Retina (tissue), 1 donor: ENCODE measurements at places on chromosomes 3 and 15.

GRCh38 chr3:186094271-186094670 lies 14.6 kb downstream of the ETV5 start:
- no peak for DNase-seq

- DNase-seq = peak; percentile 43
Observed at GRCh38 chr3:50256978-50257890, 11.7 kb upstream of the SEMA3B start.

DNA sequence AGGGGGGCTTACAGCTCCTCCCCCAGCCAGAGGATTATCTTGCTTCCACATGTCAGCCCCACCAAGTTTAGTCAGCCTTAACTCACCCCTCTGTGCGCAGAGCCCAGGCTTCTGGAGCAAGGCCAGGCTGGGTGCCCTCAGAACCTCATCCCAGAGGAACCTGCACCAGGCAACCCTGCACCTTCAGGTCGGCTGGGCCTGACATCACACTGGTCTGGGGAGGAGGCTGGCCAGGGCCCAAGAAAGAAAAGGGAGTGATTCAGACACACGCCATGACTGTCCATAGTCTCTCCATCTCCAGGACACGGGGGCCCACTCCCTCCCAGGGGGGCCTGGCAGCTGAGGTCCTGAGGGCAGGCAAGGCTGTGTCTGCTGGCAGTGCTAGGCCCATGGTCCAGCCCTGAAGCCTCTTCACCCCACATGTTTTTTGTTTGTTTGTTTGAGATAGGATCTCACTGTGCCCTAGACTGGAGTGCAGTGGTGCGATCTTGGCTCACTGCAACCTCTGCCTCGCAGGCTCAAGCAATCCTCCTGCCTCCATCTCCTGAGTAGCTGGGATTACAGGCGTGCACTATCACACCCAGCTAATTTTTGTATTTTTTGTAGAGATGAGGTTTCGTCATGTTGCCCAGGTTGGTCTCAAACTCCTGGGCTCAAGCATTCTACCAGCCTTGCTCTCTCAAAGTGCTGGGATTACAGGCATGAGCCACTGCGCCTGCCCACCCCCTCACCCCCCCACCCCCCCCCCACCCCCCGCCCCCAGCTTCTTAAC lies 11.1 kb downstream of the TNK2 start:
- DNase-seq = no peak

GRCh38 chr3:13792512-13793371 lies 87.1 kb downstream of the WNT7A start:
- DNase-seq = peak; percentile 54

DNA sequence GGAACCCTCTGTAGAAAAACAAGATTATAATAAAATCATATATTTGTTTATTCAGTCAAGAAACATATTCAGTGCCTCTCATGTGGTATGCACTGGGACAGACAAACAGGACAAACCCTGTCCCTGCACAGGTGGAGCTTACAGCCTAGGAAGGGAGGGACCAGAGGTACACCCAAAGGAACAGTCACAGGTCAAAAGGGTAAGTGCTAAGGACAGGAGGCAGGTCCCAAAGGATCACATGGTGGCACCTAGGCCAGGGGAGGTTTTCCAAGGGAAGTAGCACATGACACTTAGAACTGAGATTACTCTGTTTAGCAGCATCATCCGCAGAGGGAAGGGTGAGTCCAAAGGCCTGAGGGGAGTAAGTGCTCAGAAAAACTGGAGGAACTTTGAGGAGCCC lies 254.4 kb upstream of the ARRDC4 start:
- DNase-seq = no peak

GRCh38 chr3:151166161-151166560 lies 36.9 kb downstream of the GPR171 start:
- DNase-seq = no peak

GRCh38 chr3:70606018-70606417 lies 293.6 kb upstream of the MDFIC2 start:
- no peak for DNase-seq

DNA sequence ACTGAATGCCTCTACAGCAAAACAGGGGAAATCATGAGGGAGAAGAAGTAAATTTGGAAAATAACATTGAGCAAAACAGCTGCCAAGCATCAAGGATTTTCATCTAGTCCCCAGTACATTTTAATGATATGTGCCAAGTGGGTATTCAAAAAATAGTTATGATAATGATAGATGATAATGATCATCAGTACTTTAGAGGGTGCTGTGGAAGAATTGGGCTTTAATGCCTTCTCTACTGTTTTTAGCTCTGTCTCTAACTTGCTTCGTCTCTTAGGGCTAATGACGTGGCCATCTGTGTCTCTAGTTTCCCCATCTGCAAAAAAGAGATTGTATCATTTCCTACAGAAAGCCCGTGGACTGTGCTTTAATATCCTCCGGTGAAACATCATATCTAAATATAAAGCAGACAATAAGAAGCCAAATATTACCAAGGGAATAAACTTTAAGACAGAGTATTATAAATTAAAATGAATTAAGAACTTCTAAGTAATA lies 10.2 kb upstream of the FSIP1 start:
- no peak for DNase-seq

DNA sequence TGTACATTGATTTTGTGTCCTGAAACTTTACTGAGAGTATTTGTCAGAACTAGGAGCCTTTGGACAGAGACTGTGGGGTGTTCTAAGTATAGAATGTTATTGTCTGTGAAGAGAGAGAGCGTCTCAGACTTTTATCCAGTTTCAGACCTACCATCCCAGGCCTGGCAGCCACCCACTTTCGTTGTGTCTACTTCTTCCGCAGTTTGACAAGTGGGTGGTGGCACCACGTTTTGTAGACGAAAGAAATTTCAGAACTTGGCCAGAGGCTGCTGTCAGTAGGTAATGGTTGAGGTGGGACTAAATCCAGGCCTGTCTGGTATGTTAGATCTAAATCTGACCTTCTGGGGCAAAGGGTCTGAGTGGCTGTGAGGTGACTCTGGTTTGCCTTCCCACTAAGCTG lies 13.4 kb upstream of the TRAK1 start:
- no peak for DNase-seq

DNA sequence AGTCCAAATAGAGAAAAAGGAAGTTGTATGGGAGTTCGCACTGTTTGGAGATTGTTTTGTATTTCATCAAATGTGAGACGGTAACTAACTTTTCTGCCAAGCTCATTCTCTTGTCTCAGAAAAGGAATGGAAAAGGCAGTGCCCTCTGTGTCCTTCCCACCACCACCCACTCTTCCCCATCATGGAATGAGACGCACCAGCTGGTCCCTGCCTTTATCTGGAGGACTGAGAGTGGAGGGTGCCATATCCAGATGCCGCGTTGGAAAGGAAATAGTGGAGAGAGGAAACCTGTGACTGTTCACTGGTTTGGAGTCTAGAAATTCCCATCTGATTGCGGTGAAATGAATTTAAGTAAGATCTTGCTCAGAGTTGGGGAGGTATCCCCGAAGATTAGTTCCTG lies 3.7 kb upstream of the CCK start:
- DNase-seq = no peak

- no peak for DNase-seq
Observed at GRCh38 chr3:168295027-168295426, 199.3 kb upstream of the GOLIM4 start.

DNA sequence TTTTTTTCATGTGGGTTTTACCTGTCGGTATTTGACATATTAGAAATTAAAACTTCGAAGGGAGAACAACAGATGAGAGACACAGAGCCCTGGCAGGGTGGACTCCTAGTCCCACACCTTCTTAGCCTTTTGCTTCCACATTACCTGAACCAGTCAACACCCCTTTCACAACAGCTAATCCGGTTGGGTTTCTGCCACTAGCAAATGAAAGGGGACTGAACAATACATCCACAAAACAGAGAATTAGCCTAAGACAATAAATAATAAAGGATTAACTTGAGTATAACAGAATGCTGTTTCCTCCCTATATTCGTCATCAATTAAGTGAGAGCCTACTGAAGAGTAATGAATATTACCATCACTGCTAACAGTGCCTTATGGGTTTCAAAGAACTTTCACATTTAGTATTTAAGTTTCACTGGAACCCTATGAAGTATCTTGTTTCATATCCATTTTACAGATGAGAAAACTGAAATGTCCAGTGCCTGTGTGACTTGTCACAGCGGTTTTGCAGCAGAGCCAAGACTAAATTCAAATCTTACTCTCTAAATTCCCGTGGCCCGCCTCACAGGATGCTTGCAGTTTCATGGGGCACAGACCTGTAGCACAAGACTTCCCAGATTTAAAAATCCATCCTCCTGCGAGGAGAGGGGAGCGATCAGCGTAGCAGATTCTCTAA lies 1.0 kb upstream of the RAB8B start:
- DNase-seq = no peak

DNA sequence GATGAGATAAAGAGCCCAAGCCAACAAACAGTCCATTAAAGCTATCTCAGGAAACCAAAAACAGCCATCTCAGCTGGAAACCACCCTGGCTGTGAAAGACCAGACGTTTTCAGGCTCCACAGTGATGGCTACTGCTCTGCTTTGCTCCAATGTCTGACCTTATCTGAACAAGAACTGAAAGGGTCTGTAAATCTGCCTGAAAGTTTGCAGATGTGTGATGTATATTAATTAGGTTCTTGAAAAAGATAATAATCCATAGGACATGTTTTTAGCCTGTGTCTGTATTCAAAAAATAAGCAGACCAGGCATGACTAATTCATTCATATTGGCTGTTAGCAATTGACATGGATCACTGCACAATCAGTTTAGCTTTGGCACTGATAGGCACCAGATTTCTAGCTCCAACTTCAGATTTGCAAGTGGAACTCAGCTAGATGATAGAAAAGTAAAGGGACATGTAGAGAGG lies 611.4 kb upstream of the NAALADL2 start:
- peak; percentile 31 for DNase-seq

DNA sequence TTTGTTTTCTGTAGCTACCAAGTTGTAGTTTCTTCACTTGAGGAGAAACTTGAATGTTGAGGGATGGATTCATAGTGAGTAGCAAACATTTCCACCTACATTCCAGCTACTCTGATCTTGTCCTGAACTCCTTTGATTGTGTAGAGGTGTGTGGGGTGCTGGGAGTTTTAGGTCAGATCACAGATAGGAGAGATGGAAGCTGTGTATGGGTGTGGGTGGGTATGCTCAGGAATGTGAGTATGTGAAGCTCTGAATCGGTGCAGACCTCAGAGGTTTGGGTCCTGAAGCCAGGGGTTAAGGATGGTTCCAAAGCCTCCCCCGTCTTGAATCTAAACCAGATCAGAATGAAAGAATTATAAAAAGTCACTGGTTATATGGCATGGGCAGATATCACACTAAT lies 52.6 kb upstream of the VILL start:
- DNase-seq = no peak

DNA sequence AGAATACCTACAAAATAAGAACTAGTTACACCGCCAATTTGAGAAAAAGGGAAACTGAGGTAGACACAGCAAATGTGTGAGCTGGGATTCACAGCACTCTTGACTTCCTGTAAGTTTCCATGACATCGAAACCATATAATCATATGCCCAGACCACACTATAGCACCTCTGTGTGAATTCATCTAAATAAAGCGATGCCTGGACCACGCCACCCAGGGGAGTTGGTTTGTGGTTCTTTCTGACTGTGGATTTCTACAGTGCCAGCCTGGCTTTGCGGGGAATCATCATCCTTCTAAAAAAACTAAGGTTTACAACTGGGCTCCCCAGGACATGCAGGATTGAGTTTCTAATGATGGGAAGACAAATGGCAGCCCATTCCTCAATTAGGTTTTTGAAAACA lies 23.5 kb upstream of the CA12 start:
- DNase-seq = no peak

GRCh38 chr3:82493858-82494257 lies 732.4 kb upstream of the GBE1 start:
- no peak for DNase-seq

DNA sequence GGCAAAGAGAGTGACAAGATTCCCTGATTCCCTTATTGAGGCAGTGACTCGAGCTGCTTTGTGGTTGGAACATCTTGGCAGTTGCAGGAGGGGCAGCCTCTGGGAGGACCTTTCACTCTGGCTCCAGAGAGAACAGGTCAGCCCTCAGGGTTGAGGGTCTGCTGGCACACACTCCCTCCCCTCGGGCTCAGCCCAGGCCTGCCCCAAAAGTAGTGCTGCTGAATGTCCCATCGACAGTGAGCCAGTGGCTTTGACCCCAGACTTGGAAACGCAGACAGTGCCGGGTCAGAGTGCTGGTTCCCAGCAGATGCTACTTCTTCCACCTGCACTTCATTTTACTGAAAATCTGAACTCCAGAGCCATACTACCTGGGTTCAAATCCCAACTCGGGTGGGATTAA lies 25.6 kb upstream of the ATP2B2 start:
- DNase-seq = no peak

GRCh38 chr3:181899702-181900101 lies 188.0 kb downstream of the SOX2 start:
- no peak for DNase-seq

DNA sequence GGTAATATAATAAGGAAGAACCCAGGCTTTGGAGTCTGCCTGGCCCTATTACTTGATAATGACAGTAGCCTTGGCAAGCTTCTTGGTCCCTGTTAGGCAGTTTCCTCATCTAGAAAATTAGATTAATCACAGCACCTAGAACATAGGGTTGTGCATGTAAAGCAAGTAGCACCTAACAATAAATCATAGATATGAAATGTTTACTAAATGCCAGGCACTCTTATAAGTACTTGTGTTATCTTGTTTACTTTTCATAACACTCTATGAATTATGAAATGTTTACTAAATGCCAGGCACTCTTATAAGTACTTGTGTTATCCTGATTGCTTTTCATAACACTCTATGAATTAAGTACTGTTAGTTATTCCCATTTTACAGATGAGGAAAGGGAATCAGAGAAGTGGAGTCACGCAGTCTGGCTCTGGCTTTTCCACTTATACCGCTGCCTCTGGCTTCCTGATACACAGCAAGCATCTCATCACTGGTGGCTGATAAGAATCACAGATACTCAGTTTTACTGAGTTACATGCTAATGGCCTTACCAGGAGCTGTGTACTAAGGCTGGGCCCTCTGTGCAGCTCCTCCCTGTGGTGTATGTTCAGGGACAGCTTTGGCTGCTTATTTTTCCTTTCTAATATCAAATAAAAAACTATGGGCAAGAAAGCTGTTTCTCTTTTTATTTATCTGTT lies 123.4 kb downstream of the FEZF2 start:
- no peak for DNase-seq

GRCh38 chr15:100292010-100292409 lies 49.8 kb downstream of the ADAMTS17 start:
- DNase-seq = no peak

DNA sequence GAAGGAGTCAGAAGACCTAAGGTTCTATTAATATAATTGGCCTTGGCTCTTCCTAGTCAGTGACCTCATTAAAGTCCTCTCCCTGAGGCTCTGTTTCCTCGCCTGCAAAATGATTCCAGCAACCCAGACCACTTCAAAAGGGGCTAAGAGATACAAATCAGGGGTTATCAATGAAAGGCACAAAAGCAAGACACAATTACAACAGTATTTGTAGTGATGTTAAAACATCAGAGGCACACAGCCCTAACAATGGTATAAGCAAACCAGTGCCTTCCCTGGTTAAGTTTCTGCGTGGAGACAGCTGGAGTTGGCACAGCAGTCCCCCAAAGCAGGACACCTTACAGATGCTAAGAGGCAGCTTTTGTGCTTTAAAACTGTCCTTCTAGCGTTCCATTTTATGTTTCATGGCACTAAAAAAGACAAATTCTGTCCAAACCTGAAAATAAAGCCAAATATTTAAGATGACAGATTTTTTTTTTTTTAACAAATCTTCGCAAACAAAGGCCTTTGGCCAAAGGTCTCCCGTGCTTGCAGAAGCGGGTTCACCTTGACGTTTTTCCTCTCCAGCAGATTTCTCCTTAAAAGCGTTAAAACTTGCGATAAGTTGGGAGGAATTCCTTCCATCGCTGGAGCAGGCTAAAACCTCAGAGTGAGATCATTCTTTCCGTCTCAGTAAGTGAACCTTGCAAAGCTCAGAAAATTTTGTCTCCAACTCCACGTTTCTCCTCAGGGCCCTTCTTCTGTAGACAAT lies 999 bp downstream of the ZNF280D start:
- DNase-seq = peak; percentile 63
